ENCODE measurements at places on chromosomes 3 and 15.

DNA sequence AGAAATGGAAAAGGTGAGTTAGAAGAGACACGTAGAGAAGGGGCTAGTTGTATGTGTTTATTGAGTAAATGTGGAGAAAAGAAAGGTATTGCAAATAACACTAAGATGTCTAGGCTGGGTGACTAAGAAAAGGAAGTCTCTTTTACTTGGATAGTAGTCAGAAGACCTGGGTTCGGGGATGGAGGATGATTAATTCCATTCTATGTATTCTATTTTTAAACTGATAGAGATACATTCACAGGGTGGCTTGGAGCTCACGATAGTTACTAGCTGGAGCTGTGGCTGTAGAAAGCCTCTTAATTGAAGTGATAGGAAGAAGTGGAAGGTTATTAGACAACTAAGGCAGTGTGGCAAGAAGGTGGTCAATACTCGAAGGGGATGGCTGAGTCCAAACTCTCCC, 65.9 kb upstream of the TNIK start:
- DNase-seq: no peak

GRCh38 chr3:51391566-51392354, 675 bp downstream of the RBM15B start:
- no peak for DNase-seq

- DNase-seq: no peak
Observed at GRCh38 chr3:195249858-195250464, 21.0 kb downstream of the XXYLT1 start.

GRCh38 chr3:17969985-17970568, 227.6 kb upstream of the TBC1D5 start:
- no peak for DNase-seq

DNA sequence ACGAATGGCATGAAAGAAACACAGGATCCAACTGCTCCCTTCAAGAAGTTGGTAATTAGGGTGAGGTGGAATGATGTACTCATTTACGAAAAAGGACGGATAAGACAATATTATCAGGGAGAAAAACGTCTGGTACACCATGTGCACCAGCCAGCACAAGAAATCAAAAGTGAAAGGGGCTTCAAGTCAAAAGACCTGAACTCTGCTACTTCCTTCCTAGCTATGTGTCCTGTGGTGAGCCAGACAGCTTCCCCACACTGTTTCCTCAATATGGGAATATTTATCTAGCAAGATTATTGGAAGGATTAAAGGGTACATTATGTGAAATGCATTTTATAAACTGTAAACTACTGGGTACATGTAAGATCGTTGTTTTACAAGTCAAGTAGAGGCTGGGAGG, 33.9 kb downstream of the RAB27A start:
- DNase-seq: no peak

DNA sequence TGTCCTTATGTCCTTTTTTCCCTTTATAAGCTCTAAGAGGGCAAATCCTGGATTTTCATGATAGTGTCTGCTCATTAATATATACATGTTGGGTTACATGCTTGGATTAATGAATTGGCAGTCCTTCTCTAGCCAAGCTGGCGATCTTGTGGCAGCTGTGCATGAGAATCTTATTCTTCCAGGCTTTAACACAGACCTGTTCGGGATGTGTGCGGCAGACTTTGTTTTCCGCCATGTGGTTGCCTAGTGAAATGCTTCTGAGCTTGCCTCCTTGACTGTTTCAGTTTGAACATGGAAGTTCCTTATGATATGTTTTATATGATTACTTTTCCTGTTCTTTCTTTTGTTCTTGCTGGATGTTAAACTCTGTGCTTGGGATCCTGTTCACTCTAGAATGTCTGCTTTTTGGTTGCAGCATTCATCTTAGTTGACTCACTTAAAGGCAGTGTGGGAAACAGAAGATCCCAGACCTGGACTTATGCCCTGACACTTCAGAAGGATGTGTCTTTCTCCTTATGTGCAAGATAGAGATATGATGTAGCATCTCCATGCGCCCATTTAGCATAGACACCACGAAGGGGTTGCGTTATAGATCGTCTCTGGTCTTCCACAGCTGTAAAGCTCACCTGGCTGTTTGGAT, 7.2 kb downstream of the CHCHD6 start:
- no peak for DNase-seq

GRCh38 chr15:85630311-85630710, 164.4 kb downstream of the KLHL25 start:
- no peak for DNase-seq

DNA sequence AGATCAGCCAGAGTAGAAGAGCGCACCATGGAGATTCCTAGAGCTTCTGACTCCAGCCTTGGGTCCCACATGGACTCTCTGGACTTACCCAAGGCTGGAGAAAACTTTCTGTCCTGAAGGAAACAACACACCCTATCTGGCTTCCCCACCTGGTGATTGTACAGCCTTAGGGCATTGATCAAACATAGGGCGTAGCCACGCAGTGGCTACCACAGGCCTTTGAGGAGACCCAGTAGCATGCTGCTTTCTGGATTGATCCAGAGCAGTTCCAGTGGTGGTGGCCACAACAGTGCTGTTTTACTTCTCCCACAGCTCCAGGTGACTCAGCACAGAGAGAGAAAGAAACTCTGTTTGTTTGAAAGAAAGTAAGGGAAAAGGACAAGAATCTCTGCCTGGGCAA, 23.5 kb downstream of the PYDC2 start:
- no peak for DNase-seq
